ENCODE measurements at places on chromosomes 5 and 9.

GRCh38 chr9:133880136-133880535 lies 112.0 kb downstream of the VAV2 start:
- DNase-seq: no peak

- DNase-seq: no peak
Measured at GRCh38 chr5:60336491-60336890, 363.5 kb downstream of the DEPDC1B start.

- DNase-seq: no peak
Measured at GRCh38 chr9:70529833-70530232, 115.4 kb upstream of the KLF9 start.

DNA sequence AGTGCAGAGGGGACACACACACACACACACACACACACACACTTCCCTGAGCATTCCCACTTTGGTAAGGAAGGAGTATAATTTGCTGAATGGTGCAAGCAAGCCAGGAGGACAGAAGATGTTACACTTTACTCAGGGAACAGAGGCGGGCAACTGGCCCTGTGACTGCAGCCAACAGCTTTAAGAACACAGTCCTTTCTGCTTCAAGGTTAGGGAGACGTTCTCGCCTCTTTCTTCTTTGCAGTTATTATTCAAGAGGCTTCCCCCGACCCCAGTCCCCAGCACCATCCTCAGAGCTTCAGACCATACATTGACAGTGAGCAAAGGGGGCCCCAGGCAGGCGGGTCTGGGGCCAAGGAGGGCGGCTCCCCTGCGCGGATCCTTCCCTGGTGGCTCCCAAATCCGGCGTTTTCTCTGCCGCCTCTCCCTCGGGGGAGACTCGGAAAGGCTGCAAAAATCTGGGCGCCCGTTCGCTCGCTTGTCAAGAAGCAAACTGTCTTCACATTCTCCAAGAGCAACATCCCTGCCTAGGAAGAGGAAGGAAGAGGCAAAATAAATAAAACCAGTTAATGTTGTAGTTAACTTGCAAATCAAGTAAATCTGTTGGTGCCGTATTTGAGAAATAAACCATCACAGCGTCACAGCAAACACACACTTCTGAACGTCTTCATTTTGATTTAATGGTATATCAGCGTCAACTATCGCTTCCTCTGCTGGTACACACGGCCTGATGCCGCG lies 3.8 kb upstream of the LHX2 start:
- DNase-seq: no peak

- peak; percentile 71 for DNase-seq
Measured at GRCh38 chr9:82599336-82599949, 463.5 kb downstream of the RASEF start.

DNA sequence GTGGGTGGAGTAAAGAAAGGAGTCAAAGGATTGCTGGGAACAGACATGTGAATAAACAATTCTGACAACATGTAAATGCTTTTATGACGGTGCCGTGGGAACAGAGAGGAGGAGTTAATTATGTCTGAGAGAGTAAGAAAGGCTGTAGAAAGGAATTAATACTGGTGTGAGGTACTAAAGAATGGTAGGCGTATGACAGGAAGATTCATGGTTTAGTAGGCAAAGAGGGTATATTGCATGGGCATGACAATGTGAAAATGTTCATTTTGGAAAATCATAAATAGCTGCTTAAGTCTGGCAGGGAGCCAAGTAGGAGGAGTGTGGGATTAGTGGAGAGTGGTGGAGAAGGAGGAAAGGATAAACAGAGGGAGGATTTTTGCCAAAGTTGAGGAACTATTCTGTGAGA lies 19.7 kb downstream of the NAA35 start:
- no peak for DNase-seq

- no peak for DNase-seq
Measured at GRCh38 chr5:129051283-129051682, 43.3 kb upstream of the ISOC1 start.

- DNase-seq: no peak
Measured at GRCh38 chr5:66513130-66513529, 83.1 kb upstream of the MAST4 start.

DNA sequence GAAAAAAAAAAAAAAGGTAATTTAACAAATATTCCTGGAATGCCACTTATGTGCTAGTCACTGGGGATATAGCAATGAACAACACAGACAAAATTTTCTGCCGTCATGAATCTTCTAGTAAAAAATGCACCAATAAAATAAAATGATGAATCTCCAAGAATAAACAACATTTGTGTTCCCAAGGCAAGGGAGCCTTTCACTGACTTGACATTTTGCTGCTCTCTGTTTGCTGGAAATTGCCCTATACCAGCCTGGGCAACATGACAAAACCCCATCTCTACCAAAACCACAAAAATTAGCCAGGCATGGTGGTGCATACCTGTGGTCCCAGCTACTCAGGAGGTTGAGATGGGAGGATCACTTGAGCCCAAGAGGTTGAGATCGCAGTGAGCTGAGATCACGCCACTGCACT lies 64.5 kb upstream of the ERBIN start:
- DNase-seq: no peak

DNA sequence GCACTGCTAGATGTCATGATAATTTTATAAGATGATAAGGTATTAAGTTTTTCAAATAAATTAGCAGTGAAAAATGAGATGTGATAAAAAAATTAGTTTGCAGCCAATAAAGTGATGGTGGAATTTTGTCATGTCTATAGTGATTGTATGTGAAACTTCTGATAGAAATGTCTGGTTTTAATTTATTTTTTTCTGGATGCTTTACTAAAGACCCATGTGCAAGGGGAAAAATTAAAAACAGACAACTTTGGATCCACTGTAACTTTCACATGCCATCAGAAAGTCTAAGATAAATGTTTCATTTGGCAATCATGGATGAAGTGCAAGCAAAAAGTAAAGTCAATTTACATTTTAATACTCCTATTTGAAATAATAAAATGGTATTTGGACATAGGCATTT lies 4.4 kb upstream of the NDUFS4 start:
- no peak for DNase-seq

DNA sequence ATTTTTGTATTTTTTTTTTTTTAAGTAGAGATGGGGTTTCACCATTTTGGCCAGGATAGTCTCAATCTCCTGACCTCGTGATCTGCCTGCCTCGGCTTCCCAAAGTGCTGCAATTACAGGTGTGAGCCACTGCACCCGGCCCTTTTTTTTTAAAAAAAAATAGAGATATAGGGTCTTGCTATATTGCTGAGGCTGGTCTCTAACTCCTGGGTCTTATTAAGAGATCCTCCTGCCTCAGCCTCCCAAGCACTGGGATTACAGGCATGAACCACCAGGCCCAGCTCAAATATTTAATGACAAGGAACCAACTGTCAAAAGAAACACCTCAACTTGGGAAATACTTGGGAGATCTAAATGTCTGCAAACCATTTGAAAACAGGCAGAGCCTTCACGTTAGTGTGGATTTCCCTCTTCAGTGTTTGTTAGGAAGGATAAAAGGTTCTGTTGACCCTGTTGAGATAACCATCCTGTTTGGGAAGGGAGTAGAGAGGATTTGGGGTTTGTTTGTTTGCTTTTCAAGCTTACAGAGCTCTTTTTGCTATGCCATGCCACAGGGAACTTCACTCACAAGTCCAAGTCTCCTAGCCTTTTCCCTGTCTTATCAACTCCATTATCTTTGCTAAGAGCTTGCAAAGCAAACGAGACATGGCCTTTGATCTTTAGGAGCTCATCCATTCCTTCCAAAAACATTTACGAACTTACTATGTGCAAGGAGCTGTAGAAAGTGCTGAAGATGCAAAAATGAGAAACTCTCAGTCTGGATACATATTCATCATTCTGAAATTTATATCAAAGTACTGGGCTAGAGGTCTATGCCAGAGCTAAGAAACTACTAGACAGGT lies 7.5 kb downstream of the FAXDC2 start:
- DNase-seq: no peak
